ENCODE measurements at places on chromosomes 3 and 15. TPM values are rescaled to one million over a fixed set of nuclear protein-coding genes. Genes with fewer than 3 reads are reported as not detected.
A peak's percentile ranks its signal among the peaks of the same experiment; 100 is the strongest.

DNA sequence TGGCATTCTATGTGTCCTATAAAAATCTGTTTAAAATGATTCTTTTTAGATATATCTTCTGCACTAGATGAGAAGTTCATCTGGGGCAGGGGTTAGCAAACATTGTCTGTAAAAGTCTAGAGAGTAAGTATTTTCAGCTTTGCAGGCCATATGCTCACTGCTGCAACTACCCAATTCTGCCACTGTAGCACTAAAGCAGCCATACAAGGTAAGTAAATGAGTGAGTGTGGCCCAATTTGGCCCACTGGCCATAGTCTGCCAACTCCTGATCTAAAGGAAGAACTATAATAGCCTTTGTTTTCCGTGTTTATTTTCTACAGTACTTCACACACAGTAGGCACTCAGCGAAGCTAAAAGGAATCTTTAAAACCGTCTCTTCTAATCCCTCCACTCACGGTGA lies 42.3 kb downstream of the DLG1 start:
- no peak for DNase-seq

DNA sequence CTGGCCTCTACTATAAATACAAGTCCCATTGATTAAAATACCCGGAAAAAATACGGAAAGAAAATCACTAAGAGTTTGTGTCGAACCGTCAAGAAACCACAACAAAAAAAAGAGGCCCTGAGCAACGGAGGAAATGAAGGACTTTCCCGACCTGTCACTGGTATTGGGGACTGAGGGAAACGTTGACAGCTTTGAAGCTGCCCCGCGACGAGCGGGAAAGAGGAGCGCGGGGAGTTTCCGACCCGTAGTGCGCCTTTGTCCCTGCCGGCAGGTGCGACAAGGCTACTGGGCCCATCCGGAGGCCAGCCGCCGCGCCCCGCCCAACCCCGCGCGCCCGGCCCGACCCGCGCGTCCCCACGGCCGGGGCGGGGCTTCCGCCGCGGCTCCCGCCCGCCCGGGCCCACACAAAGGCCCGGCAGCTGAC lies 416 bp downstream of the PBRM1 start:
- no peak for DNase-seq

DNA sequence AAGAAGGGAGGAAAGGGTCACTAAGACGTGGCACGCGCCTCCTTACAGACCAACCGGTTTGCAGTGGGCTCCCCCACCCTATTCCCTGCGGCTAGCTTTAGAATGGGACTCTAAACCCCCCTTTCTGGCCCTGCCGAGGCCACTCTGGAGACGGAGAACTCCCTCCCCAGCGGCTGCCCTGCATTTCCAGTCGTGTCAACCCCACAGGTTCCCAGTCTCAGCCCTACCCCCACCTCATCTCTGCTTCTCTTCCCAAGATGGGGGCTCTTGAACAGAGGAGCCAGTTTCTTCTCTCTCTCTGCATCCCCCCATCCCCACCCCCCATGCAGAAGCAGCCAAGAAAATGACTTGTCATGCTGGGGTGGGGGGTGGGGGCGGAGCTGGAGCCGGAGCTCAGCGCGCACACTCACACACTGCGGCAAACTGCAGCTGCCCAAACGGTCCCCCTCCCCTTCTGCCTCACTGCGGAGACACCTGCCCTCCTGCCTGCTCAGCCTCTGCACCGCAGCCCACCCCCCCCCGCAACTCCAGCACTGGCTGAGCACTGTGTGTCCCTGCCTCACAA lies 871 bp downstream of the MAP1A start:
- DNase-seq = no peak

GRCh38 chr3:53880396-53881345 lies 1.3 kb downstream of the ACTR8 start:
- DNase-seq = no peak

DNA sequence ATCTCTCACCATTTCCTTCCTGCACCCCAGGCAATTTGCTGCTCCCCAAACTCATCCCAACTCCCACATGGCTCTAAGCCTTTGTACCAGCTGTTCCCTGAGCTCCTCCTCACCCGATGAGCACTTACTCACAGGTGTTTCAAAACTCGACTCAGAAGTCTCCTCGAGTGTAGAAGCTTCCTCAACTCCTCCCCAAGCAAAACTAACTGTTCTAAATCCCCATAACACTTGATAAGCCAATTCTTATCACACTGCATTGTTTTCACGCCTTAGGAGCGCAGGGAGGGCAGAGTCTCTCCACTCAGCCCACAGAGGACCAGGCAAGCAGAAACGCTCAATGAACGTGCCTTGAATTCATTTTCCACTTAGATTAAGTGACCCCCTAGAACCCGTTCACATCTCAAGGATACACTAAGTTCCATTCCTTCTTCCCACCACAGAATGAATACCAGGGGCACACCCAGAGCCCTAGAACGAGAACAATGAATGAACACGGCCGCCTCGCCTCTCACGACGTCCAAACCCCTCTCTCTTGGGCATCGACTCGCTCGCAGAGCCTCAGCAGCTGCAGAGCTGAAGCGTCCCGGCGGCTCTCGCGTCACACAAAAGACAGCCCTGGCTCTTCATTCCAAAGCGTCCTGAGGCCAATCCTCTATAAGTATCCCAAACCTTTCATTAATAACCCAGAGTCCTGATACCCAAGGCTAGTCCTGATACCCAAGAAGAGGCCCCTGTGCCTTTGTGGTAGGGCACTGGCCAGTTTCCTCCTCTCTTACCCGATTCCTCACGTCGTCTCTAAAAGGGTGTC lies 1.1 kb downstream of the RAF1 start:
- no peak for DNase-seq

GRCh38 chr15:59885832-59886231 lies 118.3 kb upstream of the FOXB1 start:
- DNase-seq = no peak

DNA sequence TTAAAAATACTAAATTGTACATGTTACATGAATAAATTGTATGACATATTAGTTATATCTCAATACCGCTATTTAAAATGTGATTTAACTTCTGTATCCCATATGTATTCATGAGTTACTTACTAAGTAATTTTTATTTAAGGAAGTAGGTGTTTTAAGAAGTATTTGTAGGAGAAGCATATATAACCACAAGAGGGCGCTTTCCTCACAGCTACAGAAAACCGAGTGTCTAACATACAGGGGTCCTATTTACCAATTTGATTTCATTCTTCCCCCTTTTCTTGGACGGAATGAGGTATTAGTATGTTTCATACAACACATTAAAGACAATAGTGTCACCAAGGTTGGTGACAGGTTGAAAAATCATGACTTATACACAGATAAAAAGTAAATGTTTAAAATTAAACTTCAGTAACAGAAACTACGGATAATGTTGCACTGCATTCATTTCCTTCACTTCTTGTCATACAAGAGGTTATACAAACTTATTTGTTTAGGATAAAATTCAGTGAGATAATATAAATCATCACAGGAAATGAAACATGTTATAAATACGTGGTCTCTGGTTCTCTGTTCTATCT lies 253.6 kb downstream of the MAGI1 start:
- DNase-seq = peak; percentile 8

GRCh38 chr15:45429941-45430792 lies 51.8 kb upstream of the GATM start:
- DNase-seq = no peak

DNA sequence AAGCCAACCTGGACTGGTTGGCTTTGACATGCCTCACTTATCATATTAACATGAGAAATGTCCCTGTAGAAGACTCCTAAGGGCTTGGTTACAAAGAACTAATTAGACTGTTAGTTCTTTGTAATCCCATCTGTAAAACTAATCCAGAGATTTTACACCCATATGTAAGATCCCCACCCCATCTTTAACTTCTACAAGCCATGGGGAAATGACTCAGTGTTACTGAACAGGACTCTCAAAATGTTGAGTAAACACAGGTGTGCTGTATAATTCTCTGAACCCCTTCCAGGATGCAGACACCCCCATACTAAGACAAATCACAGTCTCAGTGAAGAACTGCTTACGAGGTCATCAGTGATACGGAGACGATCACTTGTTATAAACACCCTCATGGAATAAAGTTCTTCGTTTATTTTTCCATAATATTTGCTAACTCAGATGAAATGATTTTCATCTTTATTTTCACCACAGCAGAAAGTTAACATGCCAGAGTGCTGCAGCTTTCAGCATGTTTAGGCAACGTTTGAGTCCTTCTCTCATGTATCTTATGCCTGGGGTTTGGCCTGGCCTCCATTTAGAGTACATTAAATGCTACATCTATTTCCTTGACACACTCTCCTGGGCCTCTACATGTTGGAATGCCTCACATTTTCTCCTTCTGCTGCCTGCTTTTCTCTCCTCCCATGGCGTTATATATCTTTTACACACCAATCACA lies 55.3 kb upstream of the LEKR1 start:
- DNase-seq = no peak

- DNase-seq = no peak
Measured at GRCh38 chr3:66101901-66102300, 63.2 kb upstream of the MAGI1 start.

DNA sequence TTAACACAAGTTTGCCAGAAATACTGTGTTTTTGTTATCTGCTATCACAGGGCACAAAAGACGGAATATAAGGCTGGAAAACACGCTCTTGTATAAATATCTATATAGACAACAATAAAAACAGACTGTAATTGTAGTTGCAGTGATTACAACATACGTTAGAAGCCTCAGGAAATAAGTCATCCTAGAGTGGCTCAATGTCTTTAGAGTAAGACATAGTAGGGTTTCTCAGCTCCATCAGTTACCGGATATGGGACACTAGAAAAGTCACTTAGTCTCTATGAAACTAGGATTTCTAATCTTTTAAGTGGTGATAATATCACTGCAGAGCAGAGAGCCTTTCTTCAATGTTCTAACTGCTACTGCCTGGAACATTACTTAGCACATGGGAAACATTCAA lies 208.8 kb downstream of the STAG1 start:
- DNase-seq = no peak

- DNase-seq = no peak
Measured at GRCh38 chr15:28974142-28974541, 88.4 kb downstream of the APBA2 start.

GRCh38 chr3:160278210-160278609 lies 53.0 kb downstream of the C3orf80 start:
- no peak for DNase-seq

GRCh38 chr15:49379996-49380395 lies 43.0 kb upstream of the FGF7 start:
- no peak for DNase-seq

DNA sequence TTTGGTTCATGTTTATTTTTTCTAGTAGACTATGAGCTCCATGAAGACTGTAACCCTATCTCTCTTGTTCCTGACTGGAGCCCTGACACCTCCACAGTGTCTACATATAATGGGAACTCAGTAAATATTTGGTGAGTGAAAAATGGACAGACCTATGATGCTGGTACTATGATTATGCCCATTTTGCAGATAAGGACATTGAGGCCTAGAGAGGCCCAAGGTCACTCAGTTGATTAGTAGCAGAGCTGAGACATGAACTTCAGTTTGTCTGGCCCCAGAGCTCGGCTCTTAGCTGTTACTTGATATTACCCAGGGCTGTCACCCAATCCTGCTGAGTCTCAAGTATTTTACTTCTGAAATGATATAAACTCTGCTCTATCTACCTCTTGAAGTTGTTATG lies 5.5 kb downstream of the EFCAB12 start:
- DNase-seq = no peak

DNA sequence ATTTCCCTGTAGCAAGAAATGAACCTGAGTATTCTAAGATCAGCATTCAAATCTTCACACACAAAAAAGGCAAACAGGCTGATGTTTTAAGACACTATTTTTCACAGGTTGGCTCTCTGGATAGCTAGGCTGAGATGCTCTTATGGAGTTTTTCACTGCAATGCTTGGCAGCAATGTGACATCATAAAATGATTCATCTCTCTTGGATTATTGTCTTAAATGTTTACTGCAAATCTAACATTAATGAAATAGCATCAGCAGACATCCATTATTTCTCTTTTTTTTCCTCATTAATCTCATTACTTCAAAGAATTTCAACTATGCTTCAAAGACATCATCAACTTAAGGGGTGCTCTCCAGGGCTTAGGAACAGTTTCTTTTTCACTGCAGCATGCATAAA lies 23.6 kb upstream of the SSUH2 start:
- peak; percentile 34 for DNase-seq

DNA sequence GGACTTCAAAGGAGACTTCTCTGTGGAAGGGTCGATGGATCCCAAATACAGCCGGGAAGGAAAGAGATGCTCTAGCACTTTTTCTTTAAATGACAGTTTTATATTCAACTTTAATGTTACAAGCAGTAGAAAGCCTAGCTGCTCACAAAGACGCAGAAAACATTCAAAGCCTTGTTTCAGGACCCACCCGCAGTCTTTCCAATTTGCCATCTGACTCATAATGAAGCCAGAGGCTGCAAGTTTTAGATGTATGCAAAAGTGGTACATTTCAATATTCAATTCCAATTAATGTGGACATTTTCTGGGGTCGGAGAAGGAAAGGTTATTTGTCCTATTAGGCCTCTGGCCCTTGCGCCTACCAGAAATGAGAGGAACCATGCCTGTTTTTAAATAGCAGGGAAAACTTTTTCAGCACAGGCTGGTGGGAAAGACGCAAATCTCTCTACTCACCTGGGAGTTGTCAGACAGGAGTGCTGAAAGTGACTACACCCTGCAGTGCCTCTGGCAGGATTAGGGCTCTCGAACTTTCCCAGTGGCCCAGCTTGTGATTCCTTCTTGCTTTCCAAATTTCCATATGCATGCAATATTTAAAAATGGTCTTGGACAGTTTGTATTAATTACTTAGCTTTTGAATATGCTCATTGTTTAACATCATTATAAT lies 117.4 kb upstream of the MBNL1 start:
- no peak for DNase-seq

GRCh38 chr15:39819533-39819932 lies 36.9 kb upstream of the FSIP1 start:
- no peak for DNase-seq

CASR gene
- polyA plus RNA-seq = not detected

CTXND1 gene
- polyA plus RNA-seq = not detected

GRAMD2A gene
- 0.17 TPM for polyA plus RNA-seq

CLDN18 gene
- not detected for polyA plus RNA-seq

SPSB4 gene
- polyA plus RNA-seq = not detected

MAP6D1 gene
- polyA plus RNA-seq = 3.9 TPM

KLHL40 gene
- polyA plus RNA-seq = not detected

ACP3 gene
- polyA plus RNA-seq = 0.37 TPM
